Tibial nerve (tissue), 4 donors: ENCODE measurements at places on chromosomes 3 and 15. TPM values are rescaled to one million over a fixed set of nuclear protein-coding genes. Genes with fewer than 3 reads are reported as not detected.

The PLA2G4F gene
- not detected for total RNA-seq

The ADGRG7 gene
- not detected for total RNA-seq

The XCR1 gene
- total RNA-seq: not detected

The BTLA gene
- 0.98 TPM for total RNA-seq

The CLRN1 gene
- total RNA-seq: not detected

The HACD3 gene
- 45.7 TPM for total RNA-seq

The ITPKA gene
- not detected for total RNA-seq

The PPARG gene
- 64.2 TPM for total RNA-seq

The ZIC4 gene
- not detected for total RNA-seq

The DIS3L gene
- 33.0 TPM for total RNA-seq

The ROBO1 gene
- total RNA-seq: 12.6 TPM

The DLL4 gene
- total RNA-seq: 8.1 TPM

The MAP6D1 gene
- total RNA-seq: 1.6 TPM

The ZPLD1 gene
- not detected for total RNA-seq

The ZFYVE19 gene
- 34.5 TPM for total RNA-seq

The PTH1R gene
- 13.3 TPM for total RNA-seq

The MINAR1 gene
- total RNA-seq: 0.22 TPM
